ENCODE measurements at places on chromosomes 3 and 15.

DNA sequence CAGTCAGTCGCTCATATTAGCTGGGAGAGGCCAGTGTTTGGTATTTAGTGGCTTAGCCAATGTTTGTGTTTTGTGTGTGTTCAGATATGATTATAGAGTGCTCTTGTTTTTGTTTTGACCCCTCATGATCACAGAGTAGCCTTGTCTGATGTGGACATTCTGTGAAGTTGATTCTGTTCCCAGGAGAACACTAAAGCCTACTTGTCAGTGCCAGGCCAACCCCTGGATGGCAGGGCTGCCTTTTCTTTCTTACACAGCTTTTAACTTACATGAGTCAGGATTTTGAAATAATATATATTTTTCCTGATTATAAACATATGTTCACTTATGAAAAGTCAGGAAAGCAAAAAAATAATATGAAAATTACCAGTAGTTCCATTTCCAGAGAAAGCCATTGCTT is 11.9 kb downstream of the CFAP161 start:
- DNase-seq: no peak

- no peak for DNase-seq
Observed at GRCh38 chr3:134404366-134404885, 30.2 kb upstream of the AMOTL2 start.

DNA sequence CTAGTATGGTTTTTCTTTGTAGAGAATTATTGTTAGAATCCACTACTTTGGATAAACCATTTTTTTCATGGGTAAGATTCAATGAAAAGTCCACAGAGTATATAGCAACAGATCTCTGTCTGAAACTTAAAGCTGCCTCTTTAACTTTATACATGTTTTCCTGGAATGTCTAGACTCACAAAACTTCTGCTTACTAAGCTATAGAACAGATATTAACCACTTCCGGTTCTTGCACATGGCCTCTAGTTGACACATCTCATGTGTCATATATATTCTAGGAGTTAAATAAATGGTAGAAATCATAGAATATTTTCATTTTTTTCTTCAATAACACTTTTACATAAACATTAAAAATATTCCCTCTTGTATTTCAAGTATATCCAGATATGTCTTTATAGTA is 1693.9 kb downstream of the SI start:
- no peak for DNase-seq

DNA sequence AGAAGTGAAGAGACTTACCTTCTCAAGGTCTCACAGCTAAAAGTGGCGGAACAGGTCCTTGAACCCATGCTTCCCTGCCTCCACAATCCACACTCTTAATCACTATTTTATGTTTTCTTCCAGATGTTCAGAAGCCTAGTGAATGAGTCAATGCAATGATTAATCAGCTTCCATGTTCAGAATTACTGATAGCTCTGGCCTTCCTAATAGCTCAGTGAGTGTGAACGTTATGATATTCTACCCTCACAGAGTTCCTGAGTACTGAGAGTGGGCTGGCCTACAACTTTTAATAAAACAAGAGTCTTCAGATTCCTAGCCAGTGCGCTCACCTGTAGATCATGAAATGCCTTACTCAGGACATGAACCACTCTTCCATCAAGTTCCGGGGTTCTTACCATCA is 443.0 kb upstream of the ADAMTS9 start:
- DNase-seq: no peak

GRCh38 chr3:126661532-126662364 is 6.8 kb upstream of the TXNRD3 start:
- DNase-seq: no peak

- DNase-seq: no peak
Observed at GRCh38 chr3:110178965-110179364, 841.6 kb upstream of the DPPA4 start.

GRCh38 chr15:75646944-75647364 is 758 bp upstream of the SNX33 start:
- no peak for DNase-seq

GRCh38 chr3:101278727-101279126 is 41.6 kb downstream of the IMPG2 start:
- no peak for DNase-seq

Data from substantia nigra (tissue), 51 donors.